ENCODE measurements at places on chromosomes 7 and 10.

GRCh38 chr10:26821699-26822570 lies 38.8 kb downstream of the ABI1 start:
- no peak for DNase-seq

GRCh38 chr7:29146888-29147609 lies 712 bp upstream of the CPVL start:
- no peak for DNase-seq

DNA sequence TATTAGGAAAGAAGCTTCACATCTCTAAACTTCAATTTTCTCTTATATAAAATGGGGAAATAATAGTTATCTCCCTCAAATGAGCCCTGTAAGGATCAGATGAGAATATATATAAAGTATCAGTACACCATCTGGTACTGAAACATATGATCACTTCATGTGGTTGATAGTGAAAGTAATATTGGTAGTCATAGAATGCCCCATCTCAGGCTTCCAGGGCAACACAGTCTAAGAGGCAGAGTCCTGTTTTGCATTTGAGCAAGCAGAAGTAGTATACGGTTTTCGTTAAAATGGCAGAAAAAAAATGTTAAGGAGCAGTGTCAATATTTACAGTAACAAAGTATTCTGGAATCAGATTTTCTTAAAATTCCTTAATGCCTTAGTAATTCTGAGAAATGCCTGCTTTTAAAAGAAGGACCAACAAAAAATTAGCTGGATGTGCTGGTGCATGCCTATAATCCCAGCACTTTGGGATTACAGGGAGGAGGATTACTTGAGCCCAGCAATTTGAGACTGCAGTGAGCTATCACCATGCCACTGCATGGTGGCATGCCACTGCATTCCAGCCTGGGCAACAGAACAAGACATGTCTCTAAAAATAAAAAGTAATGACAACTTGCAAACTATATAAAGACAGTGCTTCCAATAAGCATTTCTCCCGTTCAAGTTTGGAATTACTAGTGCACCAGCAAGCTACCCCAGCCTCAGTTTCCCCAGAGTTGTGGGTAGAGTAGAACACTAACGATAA lies 19.8 kb downstream of the KBTBD2 start:
- no peak for DNase-seq

- DNase-seq: no peak
Observed at GRCh38 chr7:2559283-2559950, 638 bp downstream of the IQCE start.

GRCh38 chr10:73096041-73096448 lies 621 bp downstream of the P4HA1 start:
- DNase-seq: peak; percentile 41

DNA sequence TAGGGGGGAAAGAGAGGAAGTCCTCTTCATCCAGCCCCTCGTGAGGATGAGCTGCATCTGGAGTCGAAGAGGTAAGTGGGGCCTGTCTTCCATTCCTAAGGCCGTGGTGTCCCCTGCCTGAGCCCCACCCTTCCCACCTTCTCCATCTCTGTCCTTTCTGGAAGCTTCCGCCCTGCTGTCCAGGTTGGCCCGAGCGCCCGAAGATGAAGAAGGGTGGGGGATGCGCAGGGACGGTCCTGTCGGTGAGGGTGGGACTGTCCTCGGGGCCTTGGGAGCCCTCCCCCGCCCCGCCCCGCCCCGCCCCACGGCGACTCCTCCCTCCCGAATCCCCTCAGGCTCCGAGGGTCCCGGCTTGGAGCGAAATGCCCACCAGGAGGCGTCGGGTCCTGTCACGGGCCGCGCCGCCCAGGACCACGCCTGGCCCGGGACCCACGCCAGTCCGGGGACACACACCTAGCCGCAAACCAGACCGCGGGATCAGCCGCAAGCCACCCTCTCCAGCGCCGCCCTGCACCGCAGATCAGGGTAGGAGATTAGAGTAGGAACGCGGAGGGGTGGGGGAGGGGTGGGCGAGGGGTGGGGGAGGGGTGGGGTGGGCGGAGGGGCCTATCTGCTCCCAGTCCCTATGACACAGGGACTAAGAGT lies 15.3 kb downstream of the GPRIN2 start:
- DNase-seq: no peak

DNA sequence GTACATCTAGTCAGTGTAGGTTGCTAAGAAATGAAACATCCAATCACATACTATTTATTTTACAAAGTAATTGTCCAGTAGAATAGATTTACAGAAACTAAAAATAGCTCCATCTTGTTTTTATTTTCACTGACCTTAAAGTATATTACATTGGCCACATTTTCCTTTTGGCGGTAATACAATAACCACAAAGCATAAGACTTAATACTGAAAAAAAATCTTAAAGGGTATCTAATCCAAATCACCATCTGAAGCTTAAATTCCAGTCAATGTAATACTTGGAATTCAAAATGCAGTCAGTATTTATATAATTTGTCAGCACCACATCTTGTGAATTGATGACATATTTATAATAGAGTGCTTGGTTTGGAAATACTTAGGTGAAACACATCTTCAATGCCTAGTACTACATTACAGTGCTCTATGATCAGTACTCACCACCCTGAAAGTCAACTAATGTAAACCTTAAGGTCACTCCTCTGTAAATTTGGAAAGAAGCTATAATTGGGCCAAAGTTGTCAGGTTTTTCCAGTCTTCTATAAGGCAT lies 8.9 kb downstream of the ANKMY2 start:
- DNase-seq: no peak

DNA sequence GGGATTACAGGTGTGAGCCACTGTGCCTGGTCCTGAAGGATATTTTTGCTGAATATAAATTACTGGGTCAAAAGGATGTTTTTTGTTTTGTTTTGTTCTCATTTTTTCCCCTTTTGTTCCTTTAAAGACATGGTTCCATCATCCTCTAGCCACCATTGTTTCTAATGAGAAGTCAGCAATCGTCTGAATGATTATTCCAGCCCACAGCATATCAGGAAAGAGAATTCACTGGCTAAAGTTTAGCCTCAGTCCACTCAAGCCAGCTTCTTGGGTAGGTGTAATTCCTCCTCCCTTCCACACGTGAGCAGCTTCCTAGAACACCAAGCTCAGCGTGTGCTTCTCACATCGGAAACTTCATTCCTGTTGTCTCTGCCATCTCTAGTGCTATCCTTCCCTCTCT lies 112.8 kb upstream of the INSIG1 start:
- DNase-seq: no peak

DNA sequence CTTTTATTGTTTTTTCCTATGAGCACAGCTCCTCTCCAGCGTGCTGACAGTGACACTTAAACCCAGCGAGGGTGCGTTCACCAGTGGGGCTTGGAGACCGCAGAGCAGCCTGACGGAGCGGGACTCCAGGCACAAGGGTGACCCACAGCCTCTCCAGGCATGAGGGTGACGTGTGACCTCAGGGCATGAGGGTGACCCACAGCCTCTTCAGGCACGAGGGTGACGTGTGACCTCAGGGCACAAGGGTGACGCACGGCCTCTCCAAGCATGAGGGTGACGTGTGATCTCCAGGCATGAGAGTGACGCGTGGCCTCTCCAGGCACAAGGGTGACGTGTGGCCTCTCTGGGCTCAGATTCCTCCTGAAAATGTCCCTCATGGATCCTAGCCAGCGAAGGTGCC lies 164.3 kb upstream of the TCERG1L start:
- no peak for DNase-seq

- DNase-seq: no peak
Observed at GRCh38 chr10:86327954-86328725, 38.5 kb downstream of the GRID1 start.

- DNase-seq: no peak
Observed at GRCh38 chr7:3244241-3244814, 56.7 kb upstream of the SDK1 start.

GRCh38 chr7:88092676-88092999 lies 127.2 kb downstream of the SRI start:
- DNase-seq: no peak

DNA sequence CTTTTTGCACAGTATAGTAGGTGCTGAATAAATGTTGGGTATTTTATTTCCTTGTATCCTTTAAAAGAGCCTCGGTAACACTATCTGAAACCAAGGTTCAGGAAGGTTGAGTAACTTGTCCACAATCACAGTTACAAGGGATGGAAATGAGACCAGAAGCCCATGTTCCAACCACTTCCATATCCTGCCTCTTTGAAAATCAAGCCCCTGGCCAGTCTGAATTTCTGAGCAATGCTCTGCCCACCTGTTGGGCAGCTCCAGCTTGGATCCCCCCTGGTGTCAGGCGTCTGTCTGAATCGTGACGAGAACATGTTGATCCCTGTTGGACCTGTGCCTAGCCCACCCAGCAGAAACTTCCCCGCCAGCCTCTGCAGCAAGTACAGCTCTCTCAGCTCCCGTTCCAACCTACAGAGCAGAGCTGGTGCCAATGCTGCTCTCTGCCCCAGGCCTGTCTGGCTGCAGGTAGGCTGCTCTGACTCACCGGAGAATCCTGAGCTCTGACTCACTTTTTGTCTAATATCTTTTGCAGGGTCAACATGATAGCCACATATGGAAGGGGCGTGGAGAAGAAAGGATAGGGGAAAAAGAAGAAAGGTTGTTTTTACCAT lies 595.5 kb downstream of the INHBA start:
- no peak for DNase-seq

DNA sequence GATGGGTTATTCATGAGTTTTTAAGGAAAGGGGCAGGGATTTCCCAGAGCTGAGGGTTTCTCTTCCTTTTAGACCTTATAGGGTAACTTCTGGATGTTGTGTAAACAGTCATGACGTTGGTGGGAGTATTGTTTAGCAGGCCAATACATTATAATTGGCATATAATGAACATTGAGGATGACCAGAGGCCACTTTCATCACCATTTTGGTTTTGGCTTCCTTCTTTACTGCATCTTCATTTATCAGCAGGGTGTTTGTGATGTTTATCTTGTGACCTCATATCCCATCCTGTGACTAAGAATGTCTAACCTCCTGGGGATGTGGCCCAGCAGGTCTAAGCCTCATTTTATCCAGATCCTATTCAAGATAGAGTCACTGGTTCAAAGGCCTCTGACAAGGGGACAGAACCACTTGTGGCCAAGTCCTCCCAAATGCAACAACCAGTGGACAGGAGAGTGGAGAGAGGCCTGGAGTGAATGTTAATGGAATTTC lies 77.3 kb upstream of the RPA3 start:
- DNase-seq: no peak

All from stimulated activated CD8-positive, alpha-beta memory T cell treated with anti-CD3 and anti-CD28 coated beads, Interleukin-15, amount 100 ng/mL, for 24 hours (primary cell).